ENCODE measurements at places on chromosomes 6 and 20. TPM values are rescaled to one million over a fixed set of nuclear protein-coding genes. Genes with fewer than 3 reads are reported as not detected.

The C2 gene
- 6.3 TPM for total RNA-seq

The MRAP2 gene
- 3.2 TPM for total RNA-seq

- H3K4me1 ChIP-seq: peaks cover 11% of the 10 kb centered on the region
- DNase-seq: no peak
- H3K4me3 ChIP-seq: no peak overlapping the region
- no peaks in the 10 kb centered on the region for H3K36me3 ChIP-seq
- H3K27me3 ChIP-seq: no peaks in the 10 kb centered on the region
Measured at GRCh38 chr6:70286905-70287304, 16.0 kb downstream of the COL9A1 start.

The CDH4 gene
- total RNA-seq: 3.3 TPM

DNA sequence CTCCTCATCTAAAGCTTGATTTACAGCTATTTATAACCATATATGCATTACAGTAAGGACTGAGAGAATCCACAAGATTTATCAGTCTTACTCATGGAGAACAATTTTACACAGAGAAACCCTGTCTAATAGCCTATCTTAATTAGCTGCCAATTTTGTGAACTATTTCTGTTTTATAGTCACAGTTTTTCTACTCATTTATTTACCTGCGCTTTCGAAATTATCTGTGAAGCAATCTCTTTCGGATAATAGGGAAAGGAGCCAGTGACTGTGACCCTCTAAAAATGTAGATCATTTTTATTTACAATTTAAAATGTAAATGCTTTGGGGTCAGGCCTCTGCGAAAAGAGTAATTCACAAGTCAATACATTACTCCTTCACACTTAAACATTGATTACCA lies 98.1 kb downstream of the TSHZ2 start:
- peaks cover 3% of the 10 kb centered on the region for H3K4me1 ChIP-seq
- H3K36me3 ChIP-seq: no peaks in the 10 kb centered on the region
- no peak overlapping the region for H3K4me3 ChIP-seq
- no peak for DNase-seq
- no peak overlapping the region for H3K27ac ChIP-seq
- no peaks in the 10 kb centered on the region for H3K27me3 ChIP-seq

- DNase-seq: no peak
- H3K27me3 ChIP-seq: no peaks in the 10 kb centered on the region
- no peaks in the 10 kb centered on the region for H3K36me3 ChIP-seq
- peak within 1 kb of the TSS; percentile 36 for H3K4me3 ChIP-seq
- H3K27ac ChIP-seq: peak within 1 kb of the TSS; percentile 30
Measured at GRCh38 chr20:64049060-64049877, at the start of gene SOX18. Gene SOX18 (minus strand): TSS chr20:64049639. CDS start chr20:64049516, 123 bp downstream.

DNA sequence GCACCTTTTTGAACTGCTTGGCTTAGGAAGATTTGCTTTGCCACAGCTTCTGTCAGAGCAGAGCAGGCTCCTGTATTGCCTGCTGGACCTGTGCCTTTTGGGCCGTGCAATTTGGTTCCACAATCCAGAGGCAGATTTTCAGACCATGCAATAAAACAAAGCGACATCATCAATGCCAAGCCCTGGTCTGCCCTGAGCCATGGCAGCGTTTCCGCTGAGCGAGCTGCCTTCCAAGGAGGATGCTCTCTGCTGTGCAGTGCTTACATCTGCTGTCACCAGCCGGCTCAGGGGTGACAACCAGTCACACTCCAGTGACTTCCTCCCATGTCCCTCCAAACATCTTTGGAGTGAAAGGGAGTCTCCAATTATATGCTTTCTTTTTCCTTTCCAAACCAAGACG lies 282.2 kb downstream of the CDH26 start:
- H3K27ac ChIP-seq: no peak overlapping the region
- H3K4me1 ChIP-seq: no peaks in the 10 kb centered on the region
- H3K36me3 ChIP-seq: no peaks in the 10 kb centered on the region
- DNase-seq: no peak

DNA sequence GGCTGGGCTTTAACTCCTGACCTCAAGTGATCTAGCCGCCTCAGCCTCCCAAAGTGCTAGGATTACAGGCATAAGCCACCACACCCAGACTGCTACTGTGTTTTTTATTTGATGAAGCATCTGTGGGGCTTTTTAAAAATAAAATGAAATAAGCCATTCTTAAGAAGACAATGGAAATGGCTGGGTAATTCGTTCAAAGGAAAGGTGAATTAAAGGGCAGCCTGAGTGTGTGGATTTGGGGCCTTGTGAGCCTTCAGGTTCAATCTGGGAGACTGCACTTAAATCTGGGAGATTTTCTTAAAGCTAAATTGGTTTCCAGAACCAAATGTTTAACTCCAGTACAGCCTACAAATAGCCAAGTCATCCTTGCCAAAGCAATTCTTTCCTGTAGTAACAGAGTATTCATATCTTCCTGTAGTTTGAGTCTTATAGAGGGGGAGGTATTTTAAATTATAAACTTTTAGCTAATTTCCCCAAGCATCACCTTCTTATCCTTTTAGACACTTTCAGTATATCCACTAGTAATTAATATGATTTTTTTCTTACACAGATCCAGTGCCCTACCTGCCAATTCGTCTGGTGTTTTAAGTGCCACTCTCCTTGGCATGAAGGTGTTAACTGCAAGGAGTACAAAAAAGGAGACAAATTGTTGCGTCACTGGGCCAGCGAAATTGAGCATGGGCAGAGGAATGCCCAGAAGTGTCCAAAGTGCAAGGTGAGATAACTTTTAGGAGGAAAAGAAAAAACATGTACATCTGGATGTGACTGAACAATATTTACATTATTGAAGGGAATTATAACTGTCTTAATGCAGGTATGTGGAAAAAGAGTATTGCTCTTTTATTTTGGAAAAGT lies 95.4 kb downstream of the RNF217 start:
- H3K4me1 ChIP-seq: no peaks in the 10 kb centered on the region
- no peak overlapping the region for H3K27ac ChIP-seq
- no peak overlapping the region for H3K4me3 ChIP-seq
- H3K36me3 ChIP-seq: no peaks in the 10 kb centered on the region
- H3K27me3 ChIP-seq: no peaks in the 10 kb centered on the region

The CLVS2 gene
- 0.19 TPM for total RNA-seq

GRCh38 chr6:71887006-71887743 lies 825 bp downstream of the RIMS1 start:
- no peaks in the 10 kb centered on the region for H3K27me3 ChIP-seq
- no peaks in the 10 kb centered on the region for H3K36me3 ChIP-seq
- H3K27ac ChIP-seq: no peak overlapping the region
- H3K4me3 ChIP-seq: peak overlapping the region; percentile 40
- no peak for DNase-seq
- H3K4me1 ChIP-seq: no peaks in the 10 kb centered on the region

The MOXD1 gene
- total RNA-seq: 7.4 TPM

DNA sequence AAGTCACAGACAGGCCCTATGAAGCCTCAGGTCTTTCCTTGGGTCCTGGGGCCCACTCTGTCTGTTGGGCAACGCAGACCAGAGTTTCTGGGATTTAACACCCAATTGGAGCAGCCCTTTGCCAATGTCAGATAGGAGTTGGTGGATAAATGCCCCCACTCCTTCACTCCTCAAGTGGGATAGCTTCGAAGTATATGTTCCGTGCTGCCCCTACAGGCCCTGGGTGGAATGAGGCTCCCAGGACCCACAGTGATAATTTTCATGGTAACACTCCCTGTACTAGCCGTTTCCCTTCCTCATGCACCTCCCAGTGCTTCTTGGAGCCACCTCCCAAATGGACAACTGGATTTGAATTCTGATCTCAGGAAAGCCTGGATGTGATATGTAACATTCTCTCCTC lies 145.4 kb downstream of the FOXA2 start:
- no peaks in the 10 kb centered on the region for H3K27me3 ChIP-seq
- no peak overlapping the region for H3K4me3 ChIP-seq
- H3K27ac ChIP-seq: no peak overlapping the region
- no peak for DNase-seq
- H3K36me3 ChIP-seq: no peaks in the 10 kb centered on the region

DNA sequence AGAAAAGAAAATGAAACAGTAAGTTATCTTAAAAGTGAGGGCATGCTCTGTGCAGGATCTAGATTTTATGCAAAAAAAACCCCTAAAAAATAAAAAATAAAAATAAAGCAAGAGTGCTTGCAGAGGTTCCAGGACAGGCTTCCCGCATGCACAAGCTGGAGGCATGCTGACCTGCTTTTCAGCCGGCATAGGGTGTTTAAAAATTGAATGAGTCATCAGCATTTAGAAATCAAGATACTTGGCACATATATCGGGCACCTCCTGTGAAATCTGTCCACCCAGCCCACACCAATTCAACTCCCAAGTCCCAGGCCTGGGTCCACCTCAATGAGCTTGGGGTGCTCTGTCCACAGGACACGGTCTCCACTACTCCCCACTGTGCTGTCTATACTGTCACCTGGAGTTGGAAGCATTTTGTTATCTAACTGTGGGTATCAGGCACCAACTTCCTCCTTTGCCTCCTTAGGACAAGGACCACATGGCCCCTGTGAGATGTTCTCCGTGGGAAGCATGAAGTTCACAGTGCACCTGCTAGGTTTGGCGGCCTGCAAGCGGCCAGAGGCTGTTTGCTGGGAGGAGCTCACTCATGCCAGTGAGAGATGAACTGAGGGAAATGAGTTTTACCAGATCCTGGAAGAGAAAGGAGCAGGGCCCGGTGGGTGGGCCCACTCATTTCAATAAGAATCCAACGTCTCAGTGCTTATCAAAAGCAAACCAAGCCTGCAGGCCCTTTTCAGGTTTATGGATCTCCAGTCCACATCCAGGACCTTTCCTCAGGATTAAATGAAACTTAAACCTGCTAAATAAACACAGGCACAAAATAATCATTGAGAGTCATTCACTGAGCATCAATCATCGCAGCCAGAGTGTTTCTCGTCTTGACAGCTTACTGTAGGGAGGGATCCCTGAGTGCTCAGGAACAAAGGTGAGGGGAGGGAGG lies 121.1 kb downstream of the FOXA2 start:
- no peak for DNase-seq
- H3K27ac ChIP-seq: no peak overlapping the region
- H3K4me1 ChIP-seq: no peaks in the 10 kb centered on the region
- H3K4me3 ChIP-seq: no peak overlapping the region
- H3K27me3 ChIP-seq: no peaks in the 10 kb centered on the region

DNA sequence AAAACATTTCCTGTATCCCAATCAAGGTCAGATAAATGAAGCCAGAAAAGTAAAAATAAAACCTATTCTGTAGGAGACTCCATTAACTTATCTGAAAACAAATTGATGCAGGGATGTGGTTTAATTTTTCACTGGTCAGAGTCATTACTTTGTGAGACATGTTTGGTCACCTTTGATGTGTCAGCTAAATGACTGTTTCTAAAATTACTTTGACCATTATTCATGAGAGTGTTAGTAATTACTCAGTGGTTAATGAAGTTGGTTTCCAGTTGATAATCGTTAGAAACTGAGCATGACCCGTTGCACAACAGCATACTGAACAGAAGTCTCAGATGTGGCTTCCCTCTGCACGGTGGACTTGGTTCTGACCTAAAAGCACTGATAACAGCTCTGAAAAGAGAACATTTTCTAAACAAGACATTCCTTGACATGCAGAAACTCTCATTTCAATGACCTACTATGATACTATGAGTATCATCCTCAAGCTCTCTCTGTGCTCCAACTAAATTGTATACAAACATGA lies 410.5 kb upstream of the RNF217 start:
- no peak overlapping the region for H3K27ac ChIP-seq
- H3K4me3 ChIP-seq: no peak overlapping the region
- no peaks in the 10 kb centered on the region for H3K4me1 ChIP-seq
- no peaks in the 10 kb centered on the region for H3K27me3 ChIP-seq
- no peaks in the 10 kb centered on the region for H3K36me3 ChIP-seq

The SEL1L2 gene
- 10.0 TPM for total RNA-seq

The HDGFL1 gene
- total RNA-seq: 92.2 TPM

DNA sequence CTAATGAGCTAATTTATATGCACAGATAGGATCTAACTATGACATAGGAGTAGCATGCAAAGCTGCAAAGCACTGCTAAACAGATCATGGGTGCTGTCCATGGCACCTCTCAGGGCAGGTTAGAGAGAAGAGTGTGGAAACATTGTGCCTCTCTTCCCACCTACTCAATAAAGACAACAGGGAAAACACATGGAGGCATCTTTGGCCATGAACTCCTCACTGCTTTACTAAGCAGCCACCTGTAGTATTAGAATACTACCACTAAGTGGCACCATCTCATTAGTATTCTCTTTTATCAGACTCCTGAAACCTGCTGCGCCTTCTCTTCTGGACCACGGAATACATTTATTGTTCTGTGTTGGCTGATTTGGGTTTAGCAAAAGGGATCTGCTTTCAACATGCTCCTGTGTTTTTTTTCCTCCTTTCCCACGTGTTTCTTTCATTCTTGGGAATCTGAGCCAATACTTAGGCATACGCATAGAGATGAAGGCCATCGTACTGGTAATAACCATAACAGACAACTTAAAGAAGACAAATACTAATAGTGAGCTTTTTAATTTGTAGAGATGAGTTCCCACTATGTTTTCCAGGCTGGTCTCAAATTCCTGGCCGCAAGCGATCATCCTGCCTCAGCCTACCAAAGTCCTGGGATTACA lies 9.4 kb upstream of the HDDC2 start:
- no peaks in the 10 kb centered on the region for H3K4me1 ChIP-seq
- H3K27me3 ChIP-seq: no peaks in the 10 kb centered on the region
- H3K4me3 ChIP-seq: no peak overlapping the region
- no peaks in the 10 kb centered on the region for H3K36me3 ChIP-seq

DNA sequence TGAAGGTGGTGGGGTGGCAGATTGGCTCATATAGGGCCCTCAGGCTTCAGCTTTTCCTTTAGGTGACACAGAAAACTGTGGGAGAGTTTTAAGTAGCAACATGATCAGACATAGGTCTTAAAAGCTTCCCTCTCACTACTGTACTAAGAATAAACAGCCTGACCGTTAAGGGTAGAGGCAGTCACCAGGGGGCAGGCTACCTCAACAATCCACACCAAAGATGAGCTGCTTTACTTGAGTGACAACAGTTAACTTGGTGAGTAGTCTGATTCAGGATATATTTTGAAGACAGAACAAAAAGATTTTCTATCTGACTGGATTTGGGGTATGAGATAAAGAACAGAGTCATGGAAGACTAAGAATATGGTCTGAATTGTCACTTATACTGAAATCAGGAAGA lies 193.1 kb upstream of the SHLD1 start:
- H3K4me1 ChIP-seq: no peaks in the 10 kb centered on the region
- peak; percentile 67 for DNase-seq
- no peak overlapping the region for H3K27ac ChIP-seq
- no peaks in the 10 kb centered on the region for H3K27me3 ChIP-seq

DNA sequence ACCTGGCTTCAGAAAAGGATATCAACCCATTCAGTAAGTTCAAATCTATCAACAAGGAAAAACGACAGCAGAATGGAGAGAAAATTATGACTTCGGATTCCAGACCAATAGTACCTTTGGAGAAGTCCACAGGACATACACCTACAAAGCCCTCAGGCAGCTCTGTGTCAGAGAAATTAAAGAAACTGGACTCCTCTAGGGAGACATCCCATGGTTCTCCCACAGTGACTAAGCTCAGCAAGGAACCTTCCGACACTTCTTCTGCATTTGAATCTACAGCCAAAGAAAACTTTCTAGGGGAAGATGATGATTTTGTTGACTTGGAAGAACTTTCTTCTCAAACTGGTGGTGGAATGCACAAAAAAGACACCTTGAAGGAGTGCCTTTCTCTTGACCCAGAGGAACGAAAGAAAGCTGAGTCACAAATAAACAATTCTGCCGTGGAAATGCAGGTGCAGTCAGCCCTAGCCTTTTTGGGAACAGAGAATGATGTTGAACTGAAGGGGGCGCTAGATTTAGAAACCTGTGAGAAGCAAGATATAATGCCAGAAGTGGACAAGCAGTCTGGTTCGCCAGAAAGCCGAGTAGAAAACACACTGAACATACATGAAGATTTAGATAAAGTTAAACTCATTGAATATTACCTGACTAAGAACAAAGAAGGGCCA lies 67.4 kb upstream of the HINT3 start:
- no peaks in the 10 kb centered on the region for H3K4me1 ChIP-seq
- DNase-seq: peak; percentile 16
- H3K4me3 ChIP-seq: no peak overlapping the region
- H3K27ac ChIP-seq: no peak overlapping the region
- no peaks in the 10 kb centered on the region for H3K36me3 ChIP-seq
